ENCODE measurements at places on chromosomes 3 and 15.

DNA sequence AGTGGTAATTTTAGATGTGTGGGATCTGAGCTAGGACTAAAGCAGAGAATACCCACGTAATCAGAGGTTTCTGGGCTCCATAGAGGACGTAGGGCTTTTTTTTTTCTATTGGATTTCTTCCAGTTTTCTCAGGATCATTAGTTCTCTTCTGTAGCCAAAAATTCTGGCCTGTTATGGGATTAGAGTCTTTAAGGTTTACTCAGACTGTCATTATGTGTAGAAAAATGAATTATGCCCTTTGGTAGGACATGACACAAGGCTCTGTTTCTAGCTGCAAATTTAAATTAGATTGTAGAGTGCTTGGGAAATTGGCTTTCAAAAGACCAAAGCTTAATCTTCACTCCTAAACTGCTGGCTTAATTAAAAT lies 1.9 kb downstream of the SETD5 start:
- no peak for DNase-seq

DNA sequence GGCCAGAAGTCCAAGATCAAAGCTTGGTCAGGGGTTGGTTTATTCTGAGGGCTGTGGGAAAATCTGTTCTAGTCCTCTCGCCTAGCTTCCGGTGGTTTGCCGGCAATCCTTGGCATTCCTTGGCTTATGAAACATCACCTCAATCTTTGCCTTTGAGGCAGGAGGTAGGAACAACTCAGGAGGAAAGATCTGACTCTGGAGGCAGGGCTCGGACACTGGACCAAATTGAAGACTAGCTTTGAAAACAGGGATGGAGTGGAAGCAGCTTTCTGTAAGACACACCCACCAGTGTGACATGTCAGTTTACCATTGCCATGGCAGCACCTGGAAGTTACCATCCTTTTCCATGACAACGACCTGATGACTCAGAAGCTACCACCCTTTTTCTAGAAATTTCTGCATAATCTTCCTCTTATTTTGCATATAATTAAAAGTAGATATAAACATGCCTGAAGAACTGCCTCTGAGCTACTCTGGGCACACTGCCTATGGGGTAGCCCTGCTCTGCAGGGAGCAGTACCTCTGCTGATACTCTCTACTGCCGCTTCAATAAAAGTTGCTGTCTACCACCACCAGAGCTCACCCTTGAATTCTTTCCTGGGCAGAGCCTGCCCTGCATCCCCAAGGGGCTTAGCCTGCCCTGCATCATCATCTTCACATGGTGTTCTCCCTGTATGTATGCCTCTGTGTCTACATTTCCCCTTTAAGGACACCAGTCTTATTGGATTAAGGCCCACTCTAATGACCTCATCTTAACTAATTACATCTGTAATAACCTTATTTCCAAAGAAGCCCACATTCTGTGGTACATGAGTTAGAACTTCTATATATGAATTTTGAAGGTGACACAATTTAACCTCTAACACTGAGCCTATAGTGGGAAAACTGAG lies 38.3 kb upstream of the TM4SF4 start:
- DNase-seq = no peak

GRCh38 chr3:46713050-46713897 lies 4.4 kb downstream of the PRSS50 start:
- DNase-seq = no peak

- DNase-seq = no peak
Measured at GRCh38 chr15:70014860-70015490, 82.7 kb downstream of the TLE3 start.

- DNase-seq = no peak
Measured at GRCh38 chr3:131221731-131222130, 159.8 kb upstream of the NUDT16 start.

DNA sequence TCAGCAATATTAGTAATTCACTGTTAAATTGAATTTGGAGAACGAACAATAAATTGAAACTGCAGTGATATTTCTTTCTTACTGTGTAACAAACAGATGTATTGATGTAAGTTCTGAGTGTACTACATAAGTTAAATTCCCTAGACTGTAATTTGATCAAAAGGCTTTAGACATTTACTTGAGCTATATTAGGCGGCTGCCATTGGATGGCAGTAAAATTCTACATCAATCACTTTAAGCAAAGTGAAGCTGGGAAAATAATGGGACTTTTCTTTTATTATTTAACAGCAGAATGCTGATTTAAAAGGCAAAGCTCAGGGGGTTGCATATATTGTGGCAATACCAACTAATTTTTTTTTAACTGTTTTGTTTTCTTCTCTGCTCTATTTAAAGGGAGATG lies 212.6 kb upstream of the PLSCR5 start:
- DNase-seq = no peak

- DNase-seq = no peak
Measured at GRCh38 chr15:38061856-38062649, 127.6 kb downstream of the TMCO5A start.

- peak; percentile 57 for DNase-seq
Measured at GRCh38 chr15:89171136-89172072, 50.0 kb downstream of the RLBP1 start.

GRCh38 chr15:48363474-48363873 lies 32.2 kb downstream of the DUT start:
- DNase-seq = no peak

- no peak for DNase-seq
Measured at GRCh38 chr3:126664591-126665214, 9.8 kb upstream of the TXNRD3 start.
